ENCODE measurements at places on chromosomes 5 and 9.
A peak's percentile ranks its signal among the peaks of the same experiment; 100 is the strongest.

DNA sequence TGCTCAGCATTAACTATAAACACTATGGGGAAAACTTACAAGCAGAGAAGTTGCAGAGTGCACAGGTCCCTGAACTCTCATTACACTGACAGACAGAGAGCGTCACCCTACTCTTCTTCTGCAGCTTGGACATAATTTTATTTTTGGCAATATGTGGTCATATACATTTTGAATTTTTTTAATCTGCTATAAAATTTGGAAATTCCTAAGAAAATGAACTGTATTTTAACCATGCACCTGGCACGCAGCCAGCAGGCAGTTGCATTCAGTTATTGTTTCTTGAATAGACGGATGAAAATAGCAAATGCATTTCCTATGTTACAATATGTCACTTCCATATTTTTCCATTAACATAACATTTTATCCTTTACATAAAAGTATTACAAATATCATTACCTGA lies 100.2 kb downstream of the SLC25A46 start:
- DNase-seq, result no peak

- no peak for DNase-seq
Measured at GRCh38 chr5:158786390-158786789, 313.3 kb downstream of the EBF1 start.

- DNase-seq, result no peak
Measured at GRCh38 chr5:8721536-8721935, 824.3 kb downstream of the SEMA5A start.

- no peak for DNase-seq
Measured at GRCh38 chr5:143030349-143030748, 260.2 kb downstream of the ARHGAP26 start.

DNA sequence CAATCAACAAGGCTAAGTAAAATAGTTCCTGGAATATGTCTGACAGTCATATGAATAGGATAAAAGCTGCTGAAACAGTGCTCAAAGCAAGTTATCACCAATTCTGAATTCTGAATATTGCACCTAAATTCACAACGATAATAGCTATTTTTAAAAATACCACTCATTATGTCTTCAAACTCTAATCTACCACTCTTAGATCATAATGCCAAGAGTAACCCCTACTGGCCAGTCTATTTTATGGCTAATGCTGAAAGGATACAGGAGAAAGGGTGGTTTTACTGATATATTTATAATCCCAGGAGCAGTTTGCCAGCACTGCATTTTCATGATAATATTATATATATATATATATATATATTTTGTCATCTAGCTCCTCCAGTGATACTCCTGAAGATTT lies 232.8 kb downstream of the PDE4D start:
- no peak for DNase-seq

DNA sequence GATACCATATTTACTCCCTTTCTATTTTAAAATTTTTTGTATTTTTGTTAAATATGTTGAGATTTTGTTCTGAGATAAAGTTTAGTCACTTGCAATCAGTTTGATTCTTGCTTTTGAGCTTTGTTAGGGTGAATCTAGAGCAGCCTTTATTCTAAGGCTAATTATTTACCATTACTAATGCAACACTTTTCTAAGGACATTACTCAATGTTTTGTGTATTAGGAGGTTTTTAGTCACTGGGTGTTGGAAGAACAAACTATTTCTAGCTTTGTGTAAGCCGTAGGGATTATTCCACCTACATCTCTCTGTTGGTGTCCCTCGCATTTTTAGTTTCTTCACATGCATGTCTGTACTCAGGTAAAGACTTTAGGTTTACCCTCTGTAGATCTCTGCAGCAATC lies 379.5 kb upstream of the CD180 start:
- no peak for DNase-seq

DNA sequence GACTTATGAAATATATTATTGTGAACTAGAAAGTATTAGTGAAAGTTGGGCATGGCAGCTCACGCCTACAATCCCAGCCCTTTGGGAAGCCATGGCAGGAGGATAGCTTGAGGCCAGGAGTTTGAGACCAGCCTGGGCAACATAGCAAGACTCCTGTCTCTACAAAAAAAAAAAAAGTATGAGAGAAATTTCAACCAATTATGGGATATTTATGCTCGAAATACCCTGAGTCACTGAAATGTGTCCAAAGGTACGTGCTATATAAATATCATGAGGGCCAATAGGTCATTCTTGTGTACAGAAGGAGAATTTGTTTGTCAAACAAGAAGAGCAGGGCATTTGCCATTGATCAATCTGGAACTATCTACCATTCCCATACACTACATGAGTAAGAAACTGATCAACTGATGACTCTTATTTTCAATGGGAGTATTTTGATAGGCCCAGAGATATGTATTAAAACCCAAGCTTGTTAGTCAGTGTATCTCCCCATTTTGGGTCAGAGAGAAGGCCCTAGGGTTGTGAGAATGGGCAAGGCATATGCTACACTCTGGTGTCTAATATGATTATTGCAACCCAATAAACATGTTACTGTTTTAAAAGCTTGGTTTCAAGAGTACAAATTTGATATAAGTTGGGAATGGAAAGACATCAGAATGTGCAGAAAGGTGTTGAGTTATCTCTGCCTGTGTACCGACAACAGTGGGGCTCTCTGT lies 21.7 kb upstream of the HOMER1 start:
- DNase-seq, result no peak

GRCh38 chr5:37628876-37629275 lies 211.0 kb downstream of the GDNF start:
- no peak for DNase-seq

- no peak for DNase-seq
Measured at GRCh38 chr9:35311891-35312639, 150.3 kb downstream of the UNC13B start.

- DNase-seq, result no peak
Measured at GRCh38 chr9:78938821-78939220, 632.9 kb upstream of the TLE4 start.

GRCh38 chr5:173665326-173665725 lies 48.9 kb upstream of the BOD1 start:
- no peak for DNase-seq

- DNase-seq, result no peak
Measured at GRCh38 chr5:36875051-36875789, 1.3 kb upstream of the NIPBL start.

DNA sequence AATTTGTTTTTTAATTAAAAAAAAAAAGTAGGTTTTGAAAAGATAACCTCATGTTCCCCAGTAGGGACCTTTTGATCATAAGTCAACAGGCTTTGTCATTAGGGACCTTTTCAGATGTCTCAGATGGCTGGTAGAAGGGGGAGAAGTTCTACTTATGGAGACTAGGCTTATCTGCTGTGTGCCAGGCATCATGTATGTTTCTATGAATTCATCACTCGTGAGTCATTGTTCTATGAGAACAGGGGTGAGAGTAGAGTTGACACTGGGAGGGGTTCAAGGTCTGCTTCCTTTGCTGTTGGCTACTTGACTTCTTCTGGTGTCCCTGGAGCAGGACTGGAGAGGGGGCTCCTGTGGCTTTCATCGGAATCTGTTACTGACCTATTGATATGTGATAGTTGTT lies 138.8 kb downstream of the KDM4C start:
- no peak for DNase-seq

- DNase-seq, result no peak
Measured at GRCh38 chr5:458547-459353, 15.8 kb downstream of the EXOC3 start.

DNA sequence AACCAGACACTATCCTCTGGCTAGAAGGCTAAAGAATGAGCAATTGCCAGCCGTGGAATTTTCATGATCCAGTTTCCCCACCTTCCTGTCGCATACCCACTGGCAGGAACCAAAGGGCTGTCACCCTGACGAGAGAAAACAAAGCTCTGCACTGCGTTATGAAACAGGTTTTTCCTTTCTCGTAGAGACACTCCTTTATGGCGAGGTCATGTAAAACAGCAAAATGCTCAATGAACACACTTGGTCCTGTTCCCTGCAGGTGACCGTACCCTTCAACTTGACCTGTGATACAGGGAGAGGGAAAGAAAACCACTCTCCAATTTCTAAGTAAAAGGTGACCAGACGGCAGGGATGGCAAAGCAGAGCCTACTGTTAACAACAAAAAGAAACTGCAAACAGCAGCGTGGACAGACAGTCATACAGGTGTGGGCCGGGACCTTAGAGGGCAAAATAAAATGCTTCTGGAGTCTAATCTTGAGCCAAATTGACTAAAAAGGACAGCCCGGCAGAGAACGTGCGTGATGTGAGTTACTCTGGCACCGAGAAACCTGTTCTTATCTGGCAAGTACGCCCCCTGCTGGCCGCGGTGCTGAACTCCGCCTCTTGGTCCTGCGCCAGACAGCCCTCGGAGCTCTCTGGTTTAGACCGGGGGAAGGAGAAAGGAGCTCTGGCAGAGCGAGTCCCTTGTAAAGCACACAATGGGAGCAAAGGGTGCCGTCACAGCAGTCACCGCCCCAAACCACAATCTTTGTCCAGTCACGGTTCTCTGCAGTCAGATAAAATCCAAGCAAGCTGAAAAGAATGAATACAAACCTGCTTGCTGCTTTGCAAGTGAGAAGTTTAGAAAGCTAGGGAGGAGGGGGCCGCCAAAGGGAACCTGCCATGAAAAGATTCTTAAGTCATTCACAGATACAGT lies 98.9 kb downstream of the EFNA5 start:
- peak; percentile 90 for DNase-seq

- no peak for DNase-seq
Measured at GRCh38 chr5:1370006-1370405, 25.1 kb upstream of the CLPTM1L start.

GRCh38 chr5:31023105-31023504 lies 170.4 kb upstream of the CDH6 start:
- no peak for DNase-seq

DNA sequence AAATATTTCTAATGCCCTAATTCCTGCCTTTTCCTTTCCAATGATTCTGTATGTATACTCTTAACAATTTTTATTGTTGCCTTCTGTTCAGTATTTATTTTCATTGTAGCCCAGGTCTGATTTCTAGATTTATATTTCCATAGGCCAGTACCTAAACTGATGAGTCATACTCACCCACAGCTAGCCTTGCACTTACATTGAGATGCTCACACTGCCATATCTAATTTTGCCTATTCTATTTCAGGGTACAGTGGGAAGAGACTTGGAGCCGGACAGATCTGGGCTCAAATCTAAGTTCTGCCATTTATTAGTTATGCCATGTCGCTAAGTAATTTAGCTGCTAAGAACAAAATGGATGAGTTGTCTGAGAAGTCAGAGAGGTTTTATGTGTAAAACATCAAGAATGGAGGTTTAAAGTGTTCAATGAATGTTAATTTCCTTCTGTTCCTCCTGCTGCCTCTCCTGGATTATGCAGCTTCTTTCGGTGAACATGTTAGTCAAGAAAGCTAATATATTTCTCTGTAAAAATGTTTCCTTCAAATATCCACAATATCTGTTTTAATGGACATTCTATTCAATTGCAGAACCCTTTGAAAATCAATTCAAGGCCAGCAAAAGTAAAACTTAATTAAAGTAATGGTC lies 62.3 kb upstream of the CDK5RAP2 start:
- DNase-seq, result no peak

- no peak for DNase-seq
Measured at GRCh38 chr5:68279984-68280383, 64.4 kb downstream of the PIK3R1 start.

DNA sequence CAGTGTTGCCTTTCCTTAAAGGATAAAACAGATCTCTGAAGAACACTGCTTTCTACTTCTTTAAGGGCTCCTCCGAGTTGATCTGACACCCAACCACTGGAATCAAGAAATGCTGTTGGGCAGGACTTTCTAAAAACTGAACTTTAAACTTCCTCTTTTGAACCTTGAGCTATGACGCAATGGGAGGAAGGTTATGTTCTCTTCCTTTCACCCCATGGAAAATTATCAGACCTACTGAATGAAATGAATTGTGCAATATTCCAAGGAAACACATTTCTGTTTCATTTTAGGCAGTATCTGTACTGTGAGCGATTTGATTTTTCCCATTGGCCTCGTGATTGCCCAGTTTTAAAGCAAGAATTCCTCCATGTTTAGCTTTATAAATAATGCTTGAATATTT lies 206.0 kb upstream of the PRR16 start:
- no peak for DNase-seq

GRCh38 chr5:136579238-136579637 lies 213.9 kb upstream of the TRPC7 start:
- DNase-seq, result no peak

DNA sequence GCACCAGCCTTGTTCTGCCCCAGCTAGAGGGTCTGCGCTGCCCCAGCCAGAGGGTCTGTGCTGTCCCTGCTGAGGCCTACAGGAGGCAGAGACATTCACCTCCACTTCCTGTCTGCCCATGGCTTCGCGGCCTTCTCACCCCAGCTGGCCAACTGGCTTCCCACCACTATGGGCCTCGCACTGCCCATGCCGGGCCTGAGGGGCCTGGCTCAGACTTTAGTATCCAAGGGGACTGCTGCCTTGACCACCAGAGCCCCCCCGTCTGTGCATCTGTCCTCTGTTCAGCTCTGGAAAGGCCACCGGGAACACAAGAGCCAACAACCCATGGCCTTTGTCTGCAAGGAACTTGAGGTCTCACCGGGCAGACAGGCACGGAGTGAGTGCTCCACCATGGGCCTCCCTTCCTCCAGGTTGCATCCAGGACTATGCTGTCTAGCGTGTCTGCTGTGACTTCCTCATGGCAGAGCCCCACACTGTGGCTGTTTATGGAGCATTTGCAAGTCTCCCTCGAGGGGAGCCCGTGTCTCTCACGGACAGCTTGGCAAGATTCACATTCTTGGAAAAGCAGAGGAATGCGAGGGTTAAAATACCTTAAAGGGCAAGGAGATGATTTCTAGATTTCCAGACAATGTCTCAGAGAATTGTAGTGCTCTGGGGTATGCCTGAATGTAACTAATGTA lies 1.7 kb downstream of the DCANP1 start:
- DNase-seq, result no peak

DNA sequence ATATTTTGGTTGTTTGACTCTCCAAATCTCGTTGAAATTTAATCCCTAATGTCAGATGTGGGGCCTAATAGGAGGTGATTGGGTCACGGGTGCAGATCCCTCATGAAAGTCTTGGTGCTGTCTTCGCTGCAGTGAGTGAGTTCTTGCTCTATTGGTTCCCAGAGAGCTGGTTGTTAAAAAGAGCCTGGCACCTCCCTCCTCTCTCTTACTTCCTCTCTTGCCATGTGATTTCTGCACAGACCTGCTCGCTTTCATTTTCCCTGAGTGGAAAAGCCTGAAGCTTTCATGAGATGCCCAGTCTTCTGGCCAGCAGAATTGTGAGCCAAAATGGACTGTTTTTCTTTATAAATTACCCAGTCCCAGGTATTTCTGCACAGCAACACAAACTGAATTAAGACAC lies 221.6 kb downstream of the MAT2B start:
- no peak for DNase-seq

GRCh38 chr9:137294681-137295237 lies 7.3 kb downstream of the NRARP start:
- no peak for DNase-seq
